Activated CD4-positive, alpha-beta memory T cell treated with anti-CD3 and anti-CD28 coated beads, Interleukin-2, amount 10 ng/mL, durations not matched to agents 7 days and 5 days (primary cell): ENCODE measurements at places on chromosomes 2 and 18. TPM values are rescaled to one million over a fixed set of nuclear protein-coding genes. Genes with fewer than 3 reads are reported as not detected.

Gene HOXD12
- total RNA-seq, result not detected

Gene ACADL
- total RNA-seq, result not detected

Gene DCDC2C
- total RNA-seq, result not detected

Gene SH3BP4
- not detected for total RNA-seq

Gene RAB27B
- total RNA-seq, result 5.2 TPM

Gene PHLPP1
- total RNA-seq, result 8.9 TPM

DNA sequence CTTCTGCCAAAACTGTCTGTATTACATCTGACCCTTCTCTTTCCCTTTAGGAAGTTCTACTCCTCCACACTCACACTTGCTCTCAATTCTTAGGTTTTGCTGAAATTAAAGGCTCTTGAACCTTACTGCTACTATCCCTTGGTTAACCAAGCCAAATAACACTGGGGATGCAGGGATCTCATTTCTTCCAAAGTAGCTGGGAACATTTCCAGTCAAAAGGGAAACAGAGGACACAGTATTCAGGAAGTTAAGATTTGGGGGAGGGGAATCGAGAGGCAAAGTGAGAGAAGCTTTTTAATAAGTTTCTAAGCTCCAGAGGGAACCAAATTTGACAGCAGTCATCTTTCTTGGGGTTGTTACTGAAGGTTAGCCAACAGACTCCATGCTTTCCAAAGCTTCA, 6.2 kb downstream of the SEPTIN2 start:
- peaks cover 70% of the 10 kb centered on the region for H3K36me3 ChIP-seq
- DNase-seq, result no peak
- no peak overlapping the region for H3K4me3 ChIP-seq
- peaks cover 70% of the 10 kb centered on the region for H3K4me1 ChIP-seq
- H3K27ac ChIP-seq, result no peak overlapping the region

DNA sequence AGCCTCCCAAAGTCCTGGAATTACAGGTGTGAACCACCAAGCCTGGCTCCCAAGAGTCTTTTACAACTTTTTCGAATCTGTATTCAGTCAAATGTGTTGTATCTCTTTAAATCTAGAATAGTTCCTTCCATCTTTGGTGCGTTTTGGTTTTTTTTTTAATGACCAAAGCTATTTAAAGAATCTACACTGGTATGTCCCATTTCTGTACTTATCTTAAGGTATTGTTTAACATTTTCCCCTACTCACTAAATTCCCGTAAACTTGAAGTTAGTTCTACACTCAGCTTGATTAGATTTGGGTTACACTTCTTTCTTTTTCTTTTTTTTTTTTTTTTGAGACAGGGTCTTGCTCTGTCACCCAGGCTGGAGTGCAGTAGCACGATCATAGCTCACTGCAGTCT, 63.8 kb downstream of the TMEM237 start:
- H3K27ac ChIP-seq, result no peak overlapping the region
- no peak overlapping the region for H3K4me3 ChIP-seq
- H3K27me3 ChIP-seq, result peaks cover 12% of the 10 kb centered on the region
- H3K4me1 ChIP-seq, result no peaks in the 10 kb centered on the region

DNA sequence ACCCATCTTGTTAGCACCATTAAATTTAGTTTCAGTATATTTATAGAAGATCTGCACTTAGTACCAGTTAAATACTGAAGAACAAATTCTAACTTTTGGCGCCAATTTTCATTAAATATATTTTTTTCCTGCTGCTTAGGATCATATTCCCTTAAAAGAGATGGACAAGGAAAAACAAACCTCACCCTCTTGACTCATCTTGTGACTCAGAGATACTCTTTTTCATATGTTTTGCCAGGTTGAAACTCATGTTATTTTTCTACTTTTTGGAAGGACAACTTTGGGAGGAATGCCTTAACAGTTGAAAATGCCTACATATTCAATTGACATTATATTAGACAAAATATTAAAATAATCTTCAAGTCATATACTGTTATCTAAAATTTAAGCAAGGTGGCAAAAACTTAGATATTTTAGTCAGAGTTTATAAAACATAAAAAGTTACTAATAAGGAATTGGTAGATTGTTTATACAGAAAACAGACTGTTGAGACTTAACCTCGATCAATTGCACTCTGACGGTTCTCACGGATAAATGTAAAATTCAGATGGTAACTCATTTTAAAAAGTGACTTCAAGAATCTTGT, 36.2 kb downstream of the PNO1 start:
- no peaks in the 10 kb centered on the region for H3K27me3 ChIP-seq
- peaks cover 33% of the 10 kb centered on the region for H3K4me1 ChIP-seq
- DNase-seq, result no peak
- H3K36me3 ChIP-seq, result peaks cover 2% of the 10 kb centered on the region

DNA sequence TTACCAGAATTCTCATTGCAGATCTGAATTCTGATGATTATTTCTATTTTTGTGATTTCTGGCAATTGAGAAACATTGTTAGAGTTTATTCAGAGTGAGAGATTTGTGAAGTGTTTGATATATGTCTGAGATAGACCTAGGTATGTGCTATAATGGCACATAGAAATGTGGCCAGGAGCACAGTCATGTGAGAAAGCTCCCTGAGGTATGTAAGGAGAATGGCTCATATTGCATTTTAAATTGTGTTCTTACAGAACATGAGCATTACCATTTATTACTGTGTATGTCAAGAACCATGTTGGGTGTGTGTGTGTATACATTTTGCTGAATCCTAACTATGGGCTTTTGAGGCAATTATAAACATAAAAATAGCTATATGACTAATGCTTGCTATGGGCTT, 101.2 kb downstream of the RAPGEF4 start:
- H3K27me3 ChIP-seq, result peaks cover 16% of the 10 kb centered on the region
- no peaks in the 10 kb centered on the region for H3K36me3 ChIP-seq
- peaks cover 5% of the 10 kb centered on the region for H3K4me1 ChIP-seq
- DNase-seq, result no peak
- H3K4me3 ChIP-seq, result no peak overlapping the region

DNA sequence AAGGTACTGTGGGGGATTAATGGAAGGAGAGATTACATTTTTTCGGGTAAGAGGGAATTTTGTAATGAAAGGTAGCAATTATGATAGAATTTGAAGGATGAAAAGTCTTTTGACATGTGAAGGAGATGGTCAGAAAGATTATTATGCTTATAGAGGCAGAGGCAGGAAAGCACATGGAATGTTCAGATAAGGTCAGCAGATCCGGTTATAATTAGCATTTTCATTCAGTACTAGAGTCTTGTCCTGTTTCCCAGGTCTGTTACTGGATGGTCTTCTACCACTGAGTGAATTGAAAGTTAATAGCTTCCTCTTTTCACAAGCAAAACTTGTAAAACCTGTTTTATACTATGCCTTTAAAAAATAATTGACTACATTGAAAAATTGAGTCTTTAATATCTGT, 116.9 kb downstream of the PHLPP1 start:
- H3K4me1 ChIP-seq, result no peaks in the 10 kb centered on the region
- H3K4me3 ChIP-seq, result no peak overlapping the region
- H3K27ac ChIP-seq, result no peak overlapping the region
- H3K27me3 ChIP-seq, result no peaks in the 10 kb centered on the region
- DNase-seq, result no peak
- H3K36me3 ChIP-seq, result peaks cover 5% of the 10 kb centered on the region

DNA sequence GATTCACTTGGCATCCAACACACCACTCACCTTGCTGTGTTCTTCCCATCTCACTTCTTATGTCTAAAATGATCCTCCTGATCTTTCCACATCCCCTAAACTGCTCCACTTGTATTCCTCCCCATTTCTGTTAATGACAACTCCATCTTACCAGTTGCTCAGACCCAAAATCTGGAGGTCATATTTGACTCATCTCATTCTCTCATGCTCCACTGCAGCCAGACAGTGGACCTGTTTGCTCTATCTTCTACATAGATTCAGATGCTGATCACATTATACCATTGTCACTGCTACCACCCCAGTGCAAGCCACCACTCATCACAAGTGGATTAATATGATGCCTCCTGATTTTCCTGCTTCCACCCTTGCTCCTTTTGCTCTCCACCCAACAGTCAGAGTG, 7.9 kb upstream of the NABP1 start:
- DNase-seq, result no peak
- H3K4me1 ChIP-seq, result peaks cover 24% of the 10 kb centered on the region
- no peaks in the 10 kb centered on the region for H3K27me3 ChIP-seq
- H3K4me3 ChIP-seq, result no peak overlapping the region
- H3K27ac ChIP-seq, result no peak overlapping the region

- H3K36me3 ChIP-seq, result peaks cover 5% of the 10 kb centered on the region
- DNase-seq, result no peak
- no peak overlapping the region for H3K4me3 ChIP-seq
- H3K27ac ChIP-seq, result no peak overlapping the region
- H3K4me1 ChIP-seq, result peaks cover 6% of the 10 kb centered on the region
Observed at GRCh38 chr2:202757339-202757738, 114.2 kb downstream of the ICA1L start.

GRCh38 chr2:190663839-190664238, 15.0 kb downstream of the NAB1 start:
- H3K27me3 ChIP-seq, result no peaks in the 10 kb centered on the region
- H3K27ac ChIP-seq, result no peak overlapping the region
- H3K4me1 ChIP-seq, result peaks cover 19% of the 10 kb centered on the region
- DNase-seq, result no peak
- peaks cover 34% of the 10 kb centered on the region for H3K36me3 ChIP-seq

- no peak overlapping the region for H3K4me3 ChIP-seq
- H3K27ac ChIP-seq, result no peak overlapping the region
- H3K27me3 ChIP-seq, result no peaks in the 10 kb centered on the region
- peaks cover 85% of the 10 kb centered on the region for H3K4me1 ChIP-seq
- peaks cover 56% of the 10 kb centered on the region for H3K36me3 ChIP-seq
Observed at GRCh38 chr2:207159002-207159401, 6.7 kb downstream of the KLF7 start.

- peaks cover 1% of the 10 kb centered on the region for H3K4me1 ChIP-seq
- no peaks in the 10 kb centered on the region for H3K27me3 ChIP-seq
- no peak overlapping the region for H3K27ac ChIP-seq
- DNase-seq, result no peak
Observed at GRCh38 chr2:58227171-58227917, 13.8 kb downstream of the FANCL start.

GRCh38 chr2:195633573-195633870, 23.5 kb upstream of the SLC39A10 start:
- no peaks in the 10 kb centered on the region for H3K4me1 ChIP-seq
- no peaks in the 10 kb centered on the region for H3K36me3 ChIP-seq
- H3K4me3 ChIP-seq, result no peak overlapping the region
- no peaks in the 10 kb centered on the region for H3K27me3 ChIP-seq

GRCh38 chr2:108912629-108912902, 76.5 kb downstream of the EDAR start:
- DNase-seq, result peak; percentile 5
- H3K4me3 ChIP-seq, result no peak overlapping the region
- H3K27ac ChIP-seq, result no peak overlapping the region
- no peaks in the 10 kb centered on the region for H3K36me3 ChIP-seq
- no peaks in the 10 kb centered on the region for H3K27me3 ChIP-seq
- H3K4me1 ChIP-seq, result no peaks in the 10 kb centered on the region

- no peak overlapping the region for H3K4me3 ChIP-seq
- no peaks in the 10 kb centered on the region for H3K36me3 ChIP-seq
- H3K4me1 ChIP-seq, result no peaks in the 10 kb centered on the region
- H3K27ac ChIP-seq, result no peak overlapping the region
- no peaks in the 10 kb centered on the region for H3K27me3 ChIP-seq
Observed at GRCh38 chr2:137151731-137152130, 386.4 kb downstream of the THSD7B start.

- H3K4me1 ChIP-seq, result no peaks in the 10 kb centered on the region
- no peaks in the 10 kb centered on the region for H3K27me3 ChIP-seq
- no peak overlapping the region for H3K27ac ChIP-seq
- no peak overlapping the region for H3K4me3 ChIP-seq
- H3K36me3 ChIP-seq, result no peaks in the 10 kb centered on the region
Observed at GRCh38 chr2:18800240-18800971, 211.0 kb upstream of the NT5C1B start.

- DNase-seq, result no peak
- no peaks in the 10 kb centered on the region for H3K4me1 ChIP-seq
- no peak overlapping the region for H3K4me3 ChIP-seq
- H3K27ac ChIP-seq, result no peak overlapping the region
- H3K27me3 ChIP-seq, result peaks cover 7% of the 10 kb centered on the region
Observed at GRCh38 chr2:15155959-15156574, 405.1 kb downstream of the NBAS start.

- peaks cover 10% of the 10 kb centered on the region for H3K36me3 ChIP-seq
- H3K27ac ChIP-seq, result no peak overlapping the region
- no peak overlapping the region for H3K4me3 ChIP-seq
- no peak for DNase-seq
- peaks cover 8% of the 10 kb centered on the region for H3K4me1 ChIP-seq
Observed at GRCh38 chr2:6933911-6934310, 16.7 kb downstream of the RNF144A start.

DNA sequence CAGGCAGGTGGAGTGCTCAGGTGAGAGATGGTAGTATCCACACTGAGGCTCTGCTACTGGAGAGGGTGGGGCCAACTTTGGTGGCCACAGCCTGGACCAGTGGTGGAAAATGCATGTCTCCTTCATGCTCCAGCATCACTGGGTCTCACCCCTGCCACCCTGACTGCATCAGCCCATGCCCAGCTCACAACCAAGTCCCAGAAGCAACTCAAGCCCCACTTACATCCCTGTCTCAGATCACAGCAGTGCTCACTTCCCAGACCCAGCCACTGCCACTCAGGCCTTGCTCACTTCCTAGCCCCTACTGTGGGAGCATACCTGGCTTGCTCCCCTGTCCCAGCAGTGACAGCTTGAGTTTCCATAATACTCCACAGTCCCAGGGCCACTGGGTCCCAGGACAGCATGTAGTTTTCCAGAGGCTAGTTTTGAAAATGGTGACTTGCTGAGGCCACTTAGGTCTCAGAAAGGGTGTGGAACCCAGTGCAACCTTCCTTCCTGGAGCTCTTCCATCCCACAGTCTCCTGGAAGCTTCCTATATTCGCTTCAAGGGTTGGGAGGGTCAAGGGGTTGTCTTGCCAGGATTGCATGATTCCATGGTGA, 58.8 kb downstream of the GPC1 start:
- peak; percentile 12 for DNase-seq
- H3K27ac ChIP-seq, result no peak overlapping the region
- no peak overlapping the region for H3K4me3 ChIP-seq
- H3K4me1 ChIP-seq, result no peaks in the 10 kb centered on the region
- peaks cover 5% of the 10 kb centered on the region for H3K36me3 ChIP-seq
- peaks cover 2% of the 10 kb centered on the region for H3K27me3 ChIP-seq

DNA sequence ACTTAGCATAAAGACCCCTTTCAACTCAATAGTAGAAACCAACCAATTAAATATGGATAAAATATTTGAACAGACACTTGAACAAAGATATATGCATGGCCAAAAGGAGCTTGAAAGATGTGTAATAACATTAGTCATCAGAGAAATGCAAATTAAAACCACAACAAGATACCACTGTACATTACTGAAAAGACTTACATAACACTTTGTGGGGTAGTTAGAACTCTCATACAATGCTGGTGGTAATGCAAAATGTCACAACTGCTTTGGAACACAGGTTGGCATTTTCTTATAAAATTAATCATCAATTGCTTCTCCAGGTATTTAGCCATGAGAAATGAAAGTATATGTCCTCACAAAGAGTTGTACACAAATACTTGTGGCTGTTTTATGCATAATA, 60.7 kb downstream of the TTC27 start:
- no peak overlapping the region for H3K27ac ChIP-seq
- no peaks in the 10 kb centered on the region for H3K36me3 ChIP-seq
- no peak overlapping the region for H3K4me3 ChIP-seq

- H3K36me3 ChIP-seq, result no peaks in the 10 kb centered on the region
- DNase-seq, result no peak
- no peak overlapping the region for H3K27ac ChIP-seq
- no peaks in the 10 kb centered on the region for H3K4me1 ChIP-seq
- H3K4me3 ChIP-seq, result no peak overlapping the region
- H3K27me3 ChIP-seq, result no peaks in the 10 kb centered on the region
Observed at GRCh38 chr2:129752176-129752575, 227.3 kb upstream of the RAB6C start.
